ENCODE measurements at places on chromosomes 7 and 10.
A peak's percentile ranks its signal among the peaks of the same experiment; 100 is the strongest.

DNA sequence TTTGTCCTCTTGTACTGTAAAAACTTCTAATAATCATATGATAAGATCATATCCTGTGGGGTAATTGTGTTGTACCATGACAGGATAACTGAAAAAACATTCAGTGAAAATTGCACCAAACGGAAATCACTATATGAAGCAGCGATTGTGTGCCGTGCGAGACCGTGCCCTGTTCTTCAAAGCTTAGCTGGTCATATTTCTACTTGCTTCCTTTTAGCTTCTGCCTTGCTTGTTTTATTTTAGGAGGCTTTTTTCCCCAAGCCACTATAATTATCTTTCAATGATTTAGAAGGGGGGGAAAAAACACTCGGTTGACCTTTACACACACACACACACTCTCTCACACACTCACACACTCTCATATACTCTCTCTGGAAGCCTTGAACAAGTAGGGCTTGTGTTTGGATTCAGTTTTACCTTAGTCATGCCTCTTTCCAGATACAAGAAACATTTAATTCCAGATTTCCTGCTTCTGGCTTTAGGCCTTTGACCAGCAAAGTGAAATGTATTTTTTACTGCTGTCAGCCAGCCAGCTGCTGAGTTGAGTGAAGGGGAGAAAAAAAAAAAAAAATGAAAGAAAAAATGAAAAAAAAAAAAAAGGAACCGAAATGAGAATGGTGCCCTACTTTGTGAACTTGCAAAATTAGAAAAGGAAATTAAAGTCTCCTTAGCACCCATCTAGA lies 181.4 kb downstream of the ARID5B start:
- peak; percentile 69 for DNase-seq

DNA sequence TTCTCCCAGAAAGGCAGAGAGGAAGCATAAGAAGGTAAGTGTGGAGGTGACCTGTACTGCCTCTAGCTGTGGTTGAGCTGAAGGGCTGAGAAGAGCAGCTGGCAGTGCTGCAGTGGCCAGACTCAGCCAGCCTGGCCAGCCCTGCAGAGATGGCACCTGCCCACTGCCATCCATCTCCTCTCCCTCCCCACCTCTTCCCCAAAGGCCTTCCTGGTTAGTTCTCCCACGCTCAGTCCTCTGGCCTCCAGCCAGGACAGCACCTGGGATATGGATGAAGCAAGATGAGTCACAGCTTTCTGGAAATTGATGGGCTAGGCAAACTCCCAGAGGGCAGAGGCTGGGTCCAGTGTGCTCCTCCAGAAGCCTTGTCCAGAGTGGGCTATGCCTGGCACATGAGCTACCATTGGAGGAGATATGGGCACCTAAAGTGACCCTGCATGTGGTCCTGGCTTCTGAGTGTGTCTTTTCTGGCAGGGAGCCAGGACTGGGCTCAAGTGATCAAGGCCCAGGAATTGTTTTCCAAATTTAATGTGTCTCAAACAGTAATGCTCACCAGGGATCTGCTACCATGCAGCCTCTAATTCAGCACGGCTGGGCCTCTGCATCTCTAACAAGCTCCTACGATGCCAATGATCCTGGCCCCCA lies 81.0 kb upstream of the CACUL1 start:
- no peak for DNase-seq

DNA sequence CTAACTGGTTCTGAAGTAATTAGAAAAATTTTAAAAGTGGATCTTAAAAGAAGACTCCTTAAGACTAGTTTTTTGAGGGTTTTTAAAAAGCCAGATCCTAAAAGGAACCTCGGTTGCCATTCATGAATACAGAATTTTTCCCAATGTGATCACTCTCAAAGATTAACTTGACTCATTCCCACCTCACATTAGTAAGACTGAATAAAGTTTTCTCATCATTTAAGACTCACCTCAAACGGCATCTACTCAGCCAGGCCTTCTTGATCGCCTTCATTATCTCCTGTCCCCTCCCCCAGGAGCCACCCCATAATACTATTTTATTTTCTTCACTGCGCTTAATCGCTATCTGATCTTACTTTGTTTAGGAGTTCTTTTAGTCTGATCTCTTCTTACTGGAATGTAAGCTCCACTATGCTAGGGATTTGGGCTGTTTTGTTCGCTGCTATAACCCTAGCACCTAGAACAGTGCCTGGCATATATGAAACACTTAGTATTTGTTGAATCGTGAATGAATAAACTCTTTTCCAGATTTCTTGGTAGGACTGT lies 55.9 kb upstream of the PCGF5 start:
- DNase-seq: no peak

DNA sequence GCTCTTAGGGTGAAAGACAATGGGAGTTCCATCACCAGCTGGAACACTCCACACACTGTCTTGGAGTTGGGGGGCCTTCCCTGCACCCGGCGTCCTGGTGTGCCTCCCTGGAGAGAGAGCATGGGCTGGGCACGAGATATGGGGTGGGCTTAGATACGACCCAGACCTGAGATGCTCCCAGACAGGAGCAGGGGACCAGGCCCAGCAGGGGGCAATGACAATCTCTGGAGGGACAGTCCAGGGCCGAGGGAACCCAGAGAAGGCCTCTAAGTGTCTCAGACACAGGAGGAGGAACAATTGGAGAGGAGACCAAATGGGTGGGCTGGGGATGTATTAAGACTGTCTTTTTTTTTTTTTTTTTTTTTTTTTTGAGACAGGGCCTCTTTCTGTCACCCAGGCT lies 40.0 kb downstream of the MYL10 start:
- DNase-seq: no peak

DNA sequence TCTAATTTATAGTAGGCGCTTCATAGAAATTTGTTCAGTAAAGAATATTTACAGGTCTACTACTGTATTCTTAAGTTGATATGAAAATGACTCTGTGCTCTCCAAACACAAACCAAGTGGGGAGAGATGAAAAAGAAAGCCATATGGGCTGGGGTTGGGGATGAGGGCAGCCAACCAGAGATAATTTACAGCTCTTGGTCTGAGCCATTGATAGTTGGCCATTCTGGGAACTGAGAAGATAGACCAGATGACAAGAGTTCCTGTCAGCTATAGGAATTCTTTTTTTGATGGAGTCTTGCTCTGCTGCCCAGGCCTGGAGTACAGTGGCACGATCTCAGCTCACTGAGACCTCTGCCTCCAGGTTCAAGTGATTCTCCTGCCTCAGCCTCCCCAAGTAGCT lies 57.4 kb downstream of the LAMB4 start:
- no peak for DNase-seq

- DNase-seq: no peak
Measured at GRCh38 chr7:140440593-140440992, 36.7 kb downstream of the RAB19 start.

DNA sequence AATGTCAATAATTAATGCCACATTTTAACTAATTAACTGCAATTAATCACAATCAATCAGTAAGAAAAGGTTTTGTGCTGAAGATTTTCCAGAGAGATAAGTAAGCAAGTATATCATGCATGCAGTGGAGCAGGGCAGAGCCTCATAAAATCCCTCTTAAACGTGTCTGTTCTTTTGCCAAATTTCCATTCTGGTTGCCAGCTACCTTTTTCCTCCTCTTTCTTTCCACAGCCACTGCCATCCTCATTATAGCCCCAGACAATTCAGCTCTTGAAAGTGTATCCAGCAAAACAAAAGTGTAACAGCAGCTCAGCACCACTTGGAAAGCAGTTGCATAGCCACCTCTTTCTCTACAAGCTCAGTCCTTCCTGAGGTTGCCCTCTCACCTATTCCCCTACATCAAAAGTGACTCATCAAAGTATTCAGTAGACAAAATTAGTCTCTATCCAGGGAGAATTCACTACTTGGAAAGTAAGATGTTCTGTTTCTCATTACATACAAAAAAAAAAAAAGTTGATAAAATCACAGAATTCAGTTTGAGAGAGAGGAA lies 26.9 kb upstream of the EPHB6 start:
- no peak for DNase-seq

DNA sequence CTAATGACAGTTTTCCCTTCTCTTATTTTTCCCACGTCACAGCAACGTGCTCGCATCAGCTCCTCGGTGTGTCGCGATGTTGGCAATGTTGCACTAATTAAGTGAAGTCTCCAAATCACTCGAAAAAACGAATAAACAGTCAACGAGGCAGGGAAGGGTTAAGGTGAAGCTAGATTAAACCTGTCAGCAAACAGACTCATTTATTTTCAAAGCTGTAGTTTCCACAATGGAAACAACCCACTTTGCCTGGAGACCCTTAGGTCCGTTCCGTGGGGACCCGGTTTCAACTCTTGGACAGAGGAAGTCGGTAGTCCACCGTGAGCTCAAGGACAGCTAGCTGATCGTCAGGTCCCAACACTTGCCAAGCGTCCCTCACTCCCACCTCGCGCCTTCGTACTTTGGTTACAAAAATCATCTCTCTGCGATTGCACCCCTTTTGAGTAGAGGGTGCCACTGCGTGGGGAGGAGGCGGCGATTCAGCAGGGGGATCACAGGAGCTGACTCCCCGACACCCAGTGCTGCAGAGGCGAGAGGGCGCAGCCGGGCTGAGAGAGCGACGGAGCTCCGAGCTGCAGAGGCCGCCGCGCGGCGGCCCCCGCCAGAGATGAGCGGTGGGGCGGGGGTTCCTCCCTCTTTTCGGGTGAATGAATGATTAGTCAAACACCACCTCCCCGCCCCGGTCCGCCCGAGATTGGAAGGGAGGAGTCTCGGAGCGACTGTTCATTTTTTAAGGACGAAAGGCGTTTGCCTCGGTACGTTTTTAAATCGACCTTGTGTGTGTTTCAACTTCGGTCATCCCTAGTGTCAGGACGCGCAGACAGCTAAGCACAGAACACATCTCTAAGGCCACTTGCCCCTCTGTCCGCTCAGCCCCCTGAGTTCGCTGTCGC lies 1.3 kb upstream of the BMPER start:
- DNase-seq: no peak

GRCh38 chr7:43220250-43220649 lies 107.8 kb downstream of the HECW1 start:
- no peak for DNase-seq

DNA sequence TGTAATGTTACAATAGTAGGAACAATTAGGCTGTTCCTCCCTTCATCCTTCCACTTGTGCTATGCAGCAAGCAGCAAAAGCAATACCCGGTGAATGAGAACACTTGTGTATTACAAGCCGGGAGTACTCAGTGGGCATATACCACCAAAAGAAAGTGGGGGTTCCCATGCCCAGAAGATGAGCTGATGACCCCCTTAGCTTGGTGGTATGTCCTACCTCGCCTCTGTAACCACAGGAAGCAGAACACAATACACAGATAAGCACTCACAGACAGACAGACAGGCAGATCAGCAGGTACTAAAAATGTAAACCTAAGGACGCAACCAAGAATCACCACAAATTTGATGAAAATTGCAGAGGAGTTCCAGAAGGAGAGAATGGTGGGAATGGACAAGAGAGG lies 15.5 kb upstream of the KIF20B start:
- no peak for DNase-seq

DNA sequence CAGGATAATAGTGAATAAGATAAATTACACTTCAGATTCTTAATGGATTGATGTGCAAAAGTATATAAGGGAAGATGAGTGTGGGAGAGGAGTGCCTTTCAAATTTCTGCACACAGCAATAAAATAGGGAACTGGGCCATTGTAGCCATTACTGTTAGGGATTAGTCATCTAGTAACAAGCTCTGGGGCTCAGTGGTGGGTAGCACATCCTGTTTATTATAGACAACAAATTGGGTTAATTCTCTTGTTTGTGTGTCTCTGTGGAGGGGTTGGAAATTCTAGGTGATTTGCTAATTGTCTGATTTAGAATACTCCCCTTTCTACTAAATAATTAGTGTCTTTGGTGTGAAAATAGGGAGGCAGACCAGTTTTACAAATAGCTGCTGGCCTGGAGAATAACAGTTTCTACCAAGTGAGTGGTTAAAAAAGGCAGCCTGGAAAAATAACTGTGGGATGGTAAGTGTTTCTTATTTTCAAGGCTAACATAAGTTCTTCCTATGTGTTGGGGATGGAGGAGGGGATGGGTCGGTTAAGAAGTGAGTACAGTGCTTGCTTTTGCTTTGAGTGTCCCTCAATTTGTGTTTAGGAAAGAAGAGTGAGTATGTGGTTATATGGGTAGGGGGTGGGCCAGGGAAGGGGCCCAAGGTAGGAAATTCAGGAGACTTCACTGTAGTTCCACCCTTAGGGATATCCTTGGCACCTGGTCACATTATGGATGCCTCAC lies 43.3 kb upstream of the TMEM248 start:
- DNase-seq: peak; percentile 23

DNA sequence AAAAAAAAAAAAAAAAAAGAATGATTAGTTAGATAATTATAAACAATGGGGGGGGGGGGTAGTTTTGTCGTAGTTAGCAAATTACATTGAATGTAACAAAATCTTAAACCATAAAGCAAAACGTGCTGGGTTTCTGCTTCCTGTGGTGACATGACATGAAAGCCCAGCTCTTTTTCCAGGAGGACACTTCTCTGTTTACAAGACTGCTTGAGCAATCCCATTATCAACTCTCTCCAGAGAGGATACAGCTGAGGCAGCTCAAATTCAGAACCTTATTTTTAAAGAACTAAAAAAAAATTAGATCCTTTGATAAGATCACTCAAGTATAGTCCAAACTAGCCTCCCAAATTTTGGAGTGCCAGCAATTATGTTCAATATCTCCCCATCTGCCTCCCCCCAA lies 58.6 kb downstream of the ADRB1 start:
- no peak for DNase-seq

DNA sequence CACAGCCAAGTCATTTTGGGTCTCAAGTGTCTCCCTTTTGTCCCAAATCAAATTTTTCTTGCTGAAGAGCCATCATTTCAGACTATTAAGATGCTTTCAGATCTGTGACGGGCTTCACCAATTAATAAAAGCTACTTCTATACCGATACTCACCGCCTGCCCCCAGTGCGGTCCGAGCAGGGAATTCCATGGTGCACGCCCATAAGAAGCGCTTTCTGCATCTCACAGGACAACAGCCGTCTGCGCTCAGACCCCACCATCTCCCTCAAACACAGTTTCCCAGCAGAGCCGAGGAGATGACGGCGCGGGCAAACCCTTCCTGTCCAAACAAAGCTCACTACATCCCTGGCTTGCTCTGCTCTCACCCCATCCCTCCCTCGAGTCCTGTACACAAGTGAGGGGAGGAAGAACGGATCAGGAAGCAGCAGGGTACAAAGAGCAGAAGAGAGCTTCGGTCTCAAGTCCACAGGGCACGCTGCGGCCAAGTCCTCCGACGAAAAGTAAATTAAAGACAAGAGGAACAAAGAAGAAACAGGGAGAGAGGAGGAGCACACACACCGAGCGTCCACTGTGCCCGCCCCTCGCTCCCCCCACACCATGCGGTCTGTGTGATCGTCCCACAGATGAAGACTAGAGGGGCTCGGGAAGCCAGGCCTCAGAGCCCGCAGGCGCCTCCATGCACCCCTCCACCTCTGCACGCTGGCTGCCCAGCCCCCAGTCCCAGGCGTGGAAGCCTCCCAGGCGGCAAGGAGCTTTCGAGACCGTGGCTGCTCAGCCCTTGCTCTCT lies 121.9 kb downstream of the MAD1L1 start:
- DNase-seq: no peak

DNA sequence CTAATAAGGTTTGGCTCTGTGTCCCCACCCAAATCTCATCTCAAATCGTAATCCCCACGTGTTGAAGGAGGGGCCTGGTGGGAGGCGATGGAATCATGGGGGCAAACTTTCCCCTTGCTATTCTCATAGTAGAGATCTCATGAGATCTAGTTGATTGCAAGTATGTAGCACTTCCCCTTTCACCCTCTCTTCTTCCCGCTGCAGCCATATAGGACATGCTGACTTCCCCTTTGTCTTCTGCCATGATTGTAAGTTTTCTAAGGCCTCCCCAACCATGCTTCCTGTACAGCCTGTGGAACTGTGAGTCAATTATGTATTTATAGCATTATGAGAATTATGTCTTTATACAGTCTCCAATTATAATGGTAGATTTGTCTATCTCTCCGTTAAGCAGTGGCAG lies 594.5 kb downstream of the ACTR3B start:
- no peak for DNase-seq

GRCh38 chr7:38656968-38657367 lies 25.8 kb upstream of the AMPH start:
- DNase-seq: no peak

Data from NAMALWA (cell line).